GM23248 (cell line): ENCODE measurements at places on chromosomes 13 and 19. TPM values are rescaled to one million over a fixed set of nuclear protein-coding genes. Genes with fewer than 3 reads are reported as not detected.
A peak's percentile ranks its signal among the peaks of the same experiment; 100 is the strongest.

Gene ZNF90
- total RNA-seq = 1.8 and 3.0 TPM in 2 replicates

Gene ANKRD24
- total RNA-seq = 0.54 and 3.3 TPM in 2 replicates

DNA sequence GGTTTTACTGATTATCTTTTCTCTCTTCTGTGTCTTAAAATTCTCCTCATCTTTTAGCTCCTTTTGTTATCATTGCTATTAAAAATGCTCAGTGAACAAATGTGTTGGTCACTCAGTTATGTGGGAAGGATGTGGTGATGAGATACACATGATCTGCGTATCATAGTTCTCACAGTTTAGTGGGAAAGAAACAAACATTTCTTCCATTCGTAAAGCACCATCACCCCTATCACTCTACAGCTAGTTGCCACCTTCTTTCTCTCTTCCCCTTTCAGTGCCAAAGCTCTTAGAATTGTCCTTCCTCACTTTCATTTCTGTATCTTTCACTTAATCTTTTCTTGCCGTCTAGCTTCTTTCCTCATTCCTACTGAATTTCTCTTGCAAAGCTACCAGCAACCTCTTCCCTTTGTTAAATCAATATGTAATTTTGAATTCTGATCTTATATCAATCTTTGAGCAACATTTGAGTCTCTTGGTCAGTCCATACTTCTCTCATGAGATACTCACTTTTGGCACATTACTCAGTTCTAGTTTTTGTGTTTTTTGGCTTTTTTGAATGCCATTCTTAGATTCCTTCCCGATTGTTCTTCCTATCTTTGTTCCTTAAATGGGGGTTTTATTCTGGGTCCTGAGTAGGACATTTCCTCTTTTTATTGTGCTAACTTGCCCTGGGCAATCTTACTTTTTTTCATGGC lies 122.3 kb downstream of the PCCA start:
- DNase-seq = peak; percentile 35

DNA sequence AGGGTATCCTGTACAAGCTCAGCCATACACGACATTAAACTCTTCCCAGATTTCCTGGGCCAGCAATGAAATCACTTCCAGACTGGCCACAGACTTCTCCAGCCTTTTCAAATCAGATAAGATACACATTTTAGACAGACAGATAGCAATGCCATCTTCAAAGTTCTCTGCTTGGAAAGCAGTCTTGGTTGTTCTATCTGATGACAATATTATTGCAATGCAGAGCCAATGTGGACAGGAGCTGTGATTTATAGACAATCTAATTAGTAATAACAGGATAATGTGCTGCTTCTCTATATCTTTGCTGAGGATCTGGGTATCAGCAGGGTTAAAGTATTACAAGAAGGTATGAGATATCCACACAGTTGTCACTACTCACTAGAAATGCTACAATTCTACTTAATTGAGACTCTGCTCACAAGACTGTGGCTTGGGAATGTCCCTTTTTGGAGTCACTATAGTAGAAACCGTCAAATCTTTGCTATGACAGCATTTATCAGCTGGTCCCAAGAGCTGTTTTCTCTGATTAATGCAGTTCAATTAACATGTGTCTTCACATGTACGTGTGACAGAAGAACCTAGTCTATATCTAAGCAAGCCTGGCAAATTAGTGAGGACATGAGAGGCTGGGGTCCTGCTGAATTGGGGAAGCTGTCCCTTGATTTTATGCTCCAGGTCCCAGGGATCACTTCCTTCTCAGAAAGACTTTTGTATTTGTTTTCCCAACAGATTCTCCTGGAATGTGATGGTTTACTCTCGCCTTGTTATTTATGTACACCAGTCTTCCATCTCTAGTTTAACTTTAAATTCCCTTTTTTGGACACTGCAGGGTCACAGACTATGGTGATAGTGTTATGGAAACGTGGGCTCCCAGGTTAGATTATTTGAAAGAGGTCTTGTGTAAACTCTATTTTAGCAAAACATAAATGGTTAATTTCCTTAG lies 68.8 kb downstream of the COL4A1 start:
- no peak for DNase-seq

DNA sequence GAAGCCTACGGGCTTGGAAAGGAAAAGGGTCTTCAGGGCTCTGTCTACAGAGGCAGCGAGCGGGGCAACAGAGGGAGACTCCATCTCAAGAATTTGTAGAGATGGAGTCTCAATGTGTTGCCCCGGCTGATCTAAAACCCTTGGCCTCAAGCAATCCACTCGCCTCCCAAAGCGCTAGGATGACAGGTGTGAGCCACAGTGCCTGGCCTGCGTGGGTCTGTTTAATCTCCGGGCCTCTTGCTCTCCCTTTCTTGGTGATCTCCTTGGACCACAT lies 8.1 kb downstream of the RPS9 start:
- DNase-seq = no peak

Gene CHMP2A
- 88.6 and 89.2 TPM in 2 replicates for total RNA-seq

Gene ZNF556
- total RNA-seq = not detected in 2 replicates

DNA sequence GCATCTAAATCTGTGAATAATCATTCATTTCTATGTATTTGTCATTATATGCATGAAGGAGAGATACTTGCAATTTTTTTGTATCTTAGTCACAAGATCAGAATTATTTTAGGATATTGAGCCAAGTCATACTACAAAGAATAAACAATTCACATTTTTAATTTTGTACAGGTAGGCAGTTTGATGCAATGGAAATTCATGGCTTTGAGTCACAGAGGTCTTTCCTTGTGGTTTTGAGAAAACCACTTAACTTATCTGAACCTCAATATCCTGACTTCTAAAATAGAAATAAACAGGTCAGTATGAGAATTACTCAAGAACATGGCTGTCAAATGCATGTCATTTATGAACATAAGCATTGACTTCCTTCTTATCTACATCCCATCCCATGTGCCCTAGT lies 221.4 kb upstream of the SLC10A2 start:
- DNase-seq = no peak

GRCh38 chr13:54536112-54536511 lies 1507.5 kb downstream of the OLFM4 start:
- DNase-seq = no peak
